Foreskin keratinocyte (primary cell): ENCODE measurements at places on chromosomes 7 and 10. TPM values are rescaled to one million over a fixed set of nuclear protein-coding genes. Genes with fewer than 3 reads are reported as not detected.

Gene AP5Z1
- total RNA-seq, result 21.3 and 25.8 TPM in 2 replicates

Gene MIOS
- 20.8 and 22.6 TPM in 2 replicates for total RNA-seq

Gene PWWP2B
- 10.5 and 12.5 TPM in 2 replicates for total RNA-seq

Gene GSTO2
- 45.0 and 55.8 TPM in 2 replicates for total RNA-seq

Gene ZDHHC16
- total RNA-seq, result 78.9 and 85.5 TPM in 2 replicates

Gene UPK3B
- 1.0 and 2.6 TPM in 2 replicates for total RNA-seq

Gene KIAA1217
- total RNA-seq, result 17.1 and 17.5 TPM in 2 replicates

DNA sequence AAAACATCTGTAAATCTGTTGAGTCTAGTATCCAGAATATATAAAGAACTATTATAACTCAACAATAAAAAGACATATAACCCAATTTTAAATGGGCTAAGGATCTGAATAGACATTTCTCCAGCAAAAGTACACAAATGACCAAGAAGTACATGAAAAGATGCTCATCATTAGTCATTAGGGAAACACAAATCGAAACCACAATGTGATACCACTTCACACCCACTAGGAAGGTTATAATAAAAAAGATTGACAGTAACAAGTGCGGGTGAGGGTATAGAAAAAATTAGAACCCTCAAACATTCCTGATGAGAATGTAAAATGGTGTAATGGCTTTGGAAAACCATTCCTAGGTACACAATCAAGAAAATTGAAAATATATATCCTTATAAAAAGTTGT, 4.1 kb downstream of the XPNPEP1 start:
- no peak for DNase-seq

DNA sequence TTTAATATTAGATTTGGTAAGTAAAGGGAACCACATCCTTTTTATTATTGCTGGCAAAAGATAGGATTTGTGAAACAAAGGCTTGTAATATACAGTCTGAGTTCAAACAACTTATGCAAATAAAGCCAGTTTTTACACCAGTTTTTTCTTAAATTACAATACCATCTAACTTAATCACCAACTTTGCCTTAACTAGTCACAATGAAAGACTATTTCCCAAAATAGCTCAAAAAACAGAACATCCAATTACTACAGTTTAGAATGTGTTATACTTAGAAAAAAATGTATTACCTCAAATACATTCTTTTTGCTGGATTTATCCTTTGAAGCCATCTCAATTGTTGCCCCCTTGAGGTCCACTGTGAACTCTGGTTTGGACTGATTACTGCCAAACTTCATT, 108.5 kb downstream of the ARHGAP12 start:
- no peak for DNase-seq

- DNase-seq, result no peak
Measured at GRCh38 chr7:154372011-154372601, 319.9 kb downstream of the DPP6 start.

DNA sequence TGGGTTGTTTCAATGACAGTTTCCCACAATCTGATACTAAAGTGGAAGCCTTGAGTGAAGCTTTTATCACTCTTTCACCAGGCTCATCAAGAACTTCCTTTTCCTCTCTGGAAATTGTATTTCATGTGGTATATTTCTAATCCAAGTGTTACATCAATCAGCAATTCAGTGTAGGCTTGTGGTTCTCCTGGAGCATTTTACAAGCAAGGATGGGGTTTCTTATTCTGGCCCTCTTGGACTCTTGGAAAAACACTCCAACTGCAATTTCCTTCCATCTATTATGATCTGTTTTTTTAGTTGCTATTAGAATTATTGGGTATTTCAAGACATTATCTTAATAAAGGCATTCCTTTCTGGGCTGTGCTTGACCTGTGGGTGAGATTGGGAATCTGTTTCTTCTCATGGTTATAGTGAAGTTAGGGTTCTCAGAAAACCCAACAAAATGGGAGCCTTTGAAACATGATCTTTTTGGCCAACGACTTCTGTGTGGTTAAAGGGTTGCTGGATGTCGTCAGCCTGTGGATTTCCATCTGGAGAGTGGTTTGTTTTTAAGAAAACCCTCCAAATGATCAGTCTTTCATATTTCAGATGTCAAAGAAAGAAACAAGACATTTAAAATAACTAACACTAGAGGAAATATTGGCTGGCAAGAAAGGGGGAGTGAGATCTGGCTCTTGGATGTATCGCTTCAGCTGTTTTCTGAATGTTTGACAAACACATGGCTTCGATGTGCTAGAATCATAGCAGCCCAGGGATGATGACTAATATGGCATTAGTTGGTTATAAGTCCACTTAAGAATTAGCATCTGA, 540.2 kb downstream of the LRMDA start:
- no peak for DNase-seq

GRCh38 chr7:81399471-81399870, 370.4 kb downstream of the HGF start:
- no peak for DNase-seq

DNA sequence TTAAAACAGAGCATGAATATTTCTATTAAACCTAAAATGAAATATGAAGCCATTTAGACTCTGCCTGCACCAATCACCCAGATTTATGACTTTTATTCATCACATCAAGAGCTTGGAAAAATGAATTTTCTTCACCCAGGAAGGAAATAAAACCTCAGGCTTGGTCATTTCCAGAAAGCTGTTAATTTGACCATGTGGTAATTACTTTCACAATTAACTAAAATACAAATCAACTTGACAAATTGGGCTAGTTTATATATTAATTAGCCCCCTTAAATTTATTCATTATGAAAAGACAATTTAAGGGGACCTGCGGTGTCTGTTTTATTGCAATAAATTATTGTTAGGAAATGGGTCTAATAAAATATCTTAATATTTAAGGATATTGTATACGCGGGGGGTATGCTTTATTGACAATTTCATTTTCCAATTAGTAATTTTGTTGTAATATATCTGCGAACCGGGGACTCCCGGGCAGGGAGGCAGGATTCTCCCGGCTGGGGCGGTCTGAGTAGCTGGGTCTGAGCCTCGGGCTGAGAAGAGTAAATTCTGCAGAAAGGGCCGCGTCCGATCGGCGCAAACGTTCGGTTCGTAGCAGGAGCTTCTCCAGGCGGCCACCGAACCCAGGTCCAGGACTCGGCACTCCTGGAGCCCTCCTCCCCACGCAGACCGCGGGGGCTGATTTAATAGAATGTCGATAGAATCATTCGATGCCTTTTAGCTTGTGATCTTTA, 9.4 kb upstream of the MNX1 start:
- DNase-seq, result no peak

- DNase-seq, result peak; percentile 22
Measured at GRCh38 chr7:75762350-75762917, 9.6 kb downstream of the CCL26 start.

DNA sequence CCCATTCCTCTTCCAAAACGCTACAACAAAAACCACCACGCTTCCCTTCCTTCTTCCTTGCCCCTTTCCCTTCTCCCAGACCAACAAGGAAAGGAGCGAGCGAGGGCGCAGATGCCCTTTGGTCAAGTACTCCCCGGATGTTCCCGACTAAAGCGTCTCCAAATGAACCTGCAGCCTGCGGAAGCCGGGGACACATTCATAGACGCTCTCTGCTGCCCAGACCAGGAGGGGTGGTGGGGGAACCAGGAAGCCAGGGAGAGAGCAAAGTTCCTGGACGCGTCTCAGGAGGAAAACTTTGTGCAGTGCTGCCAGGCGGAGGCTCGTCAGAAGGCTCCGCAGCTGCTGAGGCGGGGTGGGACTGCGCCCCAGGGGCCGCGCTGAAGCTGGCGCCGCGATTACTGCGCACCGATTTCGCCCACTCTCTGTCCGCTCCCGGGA, 754 bp downstream of the SEMA3D start:
- peak; percentile 60 for DNase-seq

- no peak for DNase-seq
Measured at GRCh38 chr10:112793202-112793921, 156.7 kb upstream of the TCF7L2 start.

DNA sequence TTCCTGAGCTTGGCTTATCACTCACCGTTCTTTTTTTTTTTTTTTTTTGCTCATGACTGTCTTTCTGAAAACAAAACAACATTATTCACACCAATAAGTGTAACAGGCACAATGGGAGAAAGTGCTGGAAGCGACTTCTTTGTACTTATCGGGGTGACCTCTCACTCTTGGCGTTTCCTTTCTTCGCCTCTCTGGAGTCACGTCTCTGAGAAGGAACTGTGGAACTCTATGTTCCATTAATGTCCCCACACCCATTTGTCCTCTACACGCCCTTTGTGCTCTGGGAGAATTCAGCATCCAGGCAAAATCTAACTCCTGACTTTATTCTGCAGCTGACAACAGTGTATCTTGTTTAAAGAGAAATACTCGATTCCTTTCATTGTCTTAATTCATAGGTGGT, 70.8 kb upstream of the FAM204A start:
- DNase-seq, result no peak

DNA sequence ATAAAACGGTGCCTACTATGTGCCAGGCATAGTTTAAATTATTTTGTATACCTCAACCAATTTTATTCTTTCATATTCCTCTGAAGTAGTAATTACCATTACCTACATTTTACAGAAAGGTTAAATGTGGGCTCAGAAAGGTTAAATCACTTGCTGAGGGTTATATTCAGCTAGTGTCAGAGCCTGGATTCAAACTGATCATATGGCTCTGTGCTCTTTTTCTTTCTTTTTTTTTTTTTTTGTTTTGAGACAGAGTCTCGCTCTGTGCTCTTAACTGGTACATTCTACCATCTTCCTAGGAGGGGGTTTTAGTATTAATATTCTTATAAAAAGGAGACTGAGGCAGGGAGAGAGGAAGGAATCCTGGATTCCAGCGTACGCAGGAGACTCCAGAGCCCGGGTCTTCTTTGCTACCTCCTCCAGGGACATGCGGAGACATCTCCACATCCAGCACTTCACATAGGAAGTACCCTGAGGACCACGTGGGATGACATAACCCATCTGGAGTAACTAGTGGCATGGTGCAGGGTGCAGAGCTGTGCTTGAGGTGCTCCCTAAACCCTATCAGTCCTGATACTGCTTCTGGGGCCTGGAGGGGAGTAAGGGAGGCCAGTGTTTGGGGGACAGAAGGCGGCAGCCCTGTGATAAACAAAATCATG, 29.6 kb upstream of the ATXN7L1 start:
- no peak for DNase-seq

DNA sequence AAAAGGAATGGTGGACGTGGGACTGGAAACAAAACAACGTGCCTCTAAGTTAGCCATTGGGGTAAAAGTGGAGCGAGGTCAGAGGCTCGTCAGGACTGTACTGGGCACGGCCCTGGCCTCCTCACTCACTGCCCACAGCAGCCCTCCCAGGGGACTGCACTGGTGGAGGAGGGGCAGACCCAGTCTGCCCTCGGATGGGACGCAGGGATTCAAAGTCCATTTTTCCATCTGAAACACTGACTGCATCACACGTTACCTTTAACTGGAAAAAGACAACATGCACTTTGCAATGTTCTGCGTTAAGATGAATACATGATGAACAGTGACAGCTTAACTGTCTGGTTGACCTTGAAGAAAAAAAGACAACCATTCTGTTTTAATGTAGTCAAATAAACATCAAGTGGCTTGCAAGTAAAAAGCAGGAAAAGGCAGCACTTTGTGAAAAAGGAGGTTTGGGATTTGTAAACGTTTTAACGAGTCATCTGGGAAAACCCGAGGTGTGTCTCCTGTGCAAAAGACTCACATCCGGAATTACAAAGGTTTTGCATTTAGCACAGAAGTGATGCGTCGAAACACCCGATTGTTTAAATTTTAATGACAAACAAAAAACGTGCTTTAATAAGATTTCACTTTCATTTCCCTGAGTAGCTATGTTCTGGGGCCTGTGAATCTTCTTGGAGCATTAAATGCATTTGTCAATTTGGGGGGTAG, 18.8 kb downstream of the KLF6 start:
- DNase-seq, result peak; percentile 88

DNA sequence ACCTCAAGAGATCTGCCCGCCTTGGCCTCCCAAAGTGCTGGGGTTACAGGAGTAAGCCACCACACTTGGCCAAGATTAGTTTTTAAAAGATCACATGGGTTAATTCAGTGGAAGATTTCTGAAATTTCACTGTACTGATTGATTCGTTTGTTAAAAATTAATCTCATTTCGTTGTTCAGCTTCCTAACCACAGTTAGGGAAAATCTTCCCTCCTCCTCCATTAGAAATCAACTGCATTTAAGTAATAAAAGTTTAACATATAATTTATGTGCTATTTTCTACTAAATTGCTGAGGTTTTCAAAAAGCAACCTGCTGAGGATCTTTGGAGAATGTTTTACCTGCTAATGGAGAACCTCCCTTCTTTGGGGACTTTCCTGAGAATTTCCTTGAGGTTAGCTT, 522.4 kb downstream of the GATA3 start:
- no peak for DNase-seq

GRCh38 chr10:94357193-94357592, 5.5 kb downstream of the NOC3L start:
- DNase-seq, result no peak

GRCh38 chr10:103692436-103692951, 162.9 kb downstream of the SH3PXD2A start:
- no peak for DNase-seq

- DNase-seq, result no peak
Measured at GRCh38 chr10:103856797-103857170, 1.4 kb upstream of the SH3PXD2A start.

GRCh38 chr10:79275105-79275430, 72.2 kb upstream of the PPIF start:
- no peak for DNase-seq
